ENCODE measurements at places on chromosomes 2 and 18.

- no peak for DNase-seq
Observed at GRCh38 chr2:64626146-64626809, 27.4 kb downstream of the SERTAD2 start.

DNA sequence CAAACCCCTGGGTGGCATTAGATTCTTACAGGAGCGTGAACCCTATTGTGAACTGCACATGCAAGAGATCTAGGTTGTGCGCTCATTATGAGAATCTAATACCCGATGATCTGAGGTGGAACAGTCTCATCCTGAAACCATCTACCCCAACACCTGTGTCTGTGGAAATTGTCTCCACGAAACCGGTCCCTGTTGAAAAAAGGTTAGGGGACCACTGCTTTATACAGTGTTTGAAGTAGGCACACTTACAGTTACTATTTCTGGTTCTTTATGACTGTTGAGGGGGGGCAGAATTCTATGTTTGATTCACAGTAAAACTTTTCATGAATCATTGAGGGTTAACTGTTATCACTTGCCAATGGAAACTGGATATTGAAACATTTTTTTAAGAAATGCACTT lies 72.0 kb downstream of the RIF1 start:
- DNase-seq, result no peak

- DNase-seq, result no peak
Observed at GRCh38 chr2:120391911-120392665, 46.2 kb downstream of the INHBB start.

DNA sequence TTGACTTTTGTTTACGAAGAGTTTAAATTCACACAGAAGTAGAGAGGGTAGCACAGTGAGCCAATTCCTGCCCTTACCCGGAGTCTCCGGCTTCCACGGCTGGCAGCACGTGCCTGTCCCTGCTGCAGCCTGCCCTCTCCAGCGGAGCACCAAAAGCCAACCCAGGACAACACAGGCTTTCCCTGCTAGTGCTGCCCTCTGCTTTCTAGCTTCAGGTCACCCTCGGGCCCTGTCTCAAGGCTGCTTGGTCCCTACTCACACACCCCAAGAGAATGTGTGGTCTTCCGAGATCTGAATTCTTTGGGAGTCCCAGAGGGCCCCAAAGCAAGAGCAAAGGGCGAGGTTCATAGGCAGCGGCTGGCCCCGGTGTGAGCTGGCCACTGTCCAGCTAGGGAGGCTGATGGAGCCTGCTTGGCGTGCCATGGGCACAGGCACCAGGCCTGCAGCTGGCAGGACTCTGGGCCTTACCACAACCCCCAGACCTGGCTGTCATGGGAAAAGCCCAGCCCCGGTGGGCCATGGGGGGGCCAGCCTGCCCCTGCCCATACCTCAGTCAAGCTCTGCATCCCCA lies 7.0 kb upstream of the HS6ST1 start:
- no peak for DNase-seq

DNA sequence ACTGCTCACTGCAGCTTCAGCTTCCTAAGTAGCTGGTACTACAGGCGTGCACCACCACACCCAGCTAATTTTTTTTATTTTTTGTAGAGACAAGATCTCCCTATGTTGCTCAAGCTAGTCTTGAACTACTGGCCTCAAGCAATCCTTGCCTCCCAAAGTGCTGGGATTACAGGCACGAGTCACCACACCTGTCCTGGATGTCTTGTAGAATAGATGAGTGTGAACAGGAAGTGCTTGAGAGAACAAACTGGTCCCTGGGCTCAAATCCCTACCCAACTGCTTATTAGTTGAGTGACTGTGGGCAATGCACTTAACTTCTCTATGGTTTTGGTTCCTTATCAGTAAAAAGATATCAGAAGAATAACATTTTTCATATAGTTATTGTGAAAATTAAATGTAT lies 34.2 kb downstream of the PKDCC start:
- no peak for DNase-seq

DNA sequence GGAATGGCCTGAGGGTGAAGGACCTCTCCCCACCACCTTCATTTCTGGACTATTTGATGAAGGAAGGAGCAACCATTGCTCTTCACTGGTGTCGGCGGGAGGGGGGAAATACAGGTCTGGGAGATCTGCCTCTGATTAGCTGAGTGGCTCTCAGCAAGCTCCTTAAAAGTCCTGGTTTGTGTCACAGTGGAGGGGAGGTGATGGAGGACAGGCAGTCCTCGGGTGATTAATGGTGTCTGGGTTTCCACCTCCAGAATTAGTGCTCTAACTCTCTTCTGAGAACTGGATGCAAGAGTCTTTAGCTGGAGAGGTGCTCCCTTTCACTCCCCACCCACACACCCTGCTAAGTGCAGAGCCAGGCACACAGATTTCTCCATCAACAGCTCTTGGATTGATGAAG lies 83.2 kb downstream of the TTC32 start:
- DNase-seq, result no peak

DNA sequence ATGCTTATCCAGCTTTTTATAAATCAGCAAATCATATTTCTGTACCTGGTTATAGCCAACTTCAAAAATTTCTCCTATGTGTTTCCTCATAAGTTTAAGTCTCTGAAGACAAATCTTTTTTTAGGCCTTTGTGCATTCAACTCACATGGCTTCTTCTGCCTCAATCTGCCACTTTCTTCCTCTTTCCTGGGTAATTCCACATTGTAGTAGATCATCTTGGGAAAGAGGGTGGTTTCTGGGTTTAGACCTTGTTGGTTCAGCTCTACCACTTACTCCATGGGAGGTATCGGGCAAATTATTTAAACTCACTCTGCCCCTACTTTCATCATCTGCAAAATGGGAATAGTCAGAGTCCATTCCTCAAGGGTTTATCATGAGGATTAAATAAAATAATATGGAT lies 707.0 kb upstream of the ZEB2 start:
- no peak for DNase-seq

DNA sequence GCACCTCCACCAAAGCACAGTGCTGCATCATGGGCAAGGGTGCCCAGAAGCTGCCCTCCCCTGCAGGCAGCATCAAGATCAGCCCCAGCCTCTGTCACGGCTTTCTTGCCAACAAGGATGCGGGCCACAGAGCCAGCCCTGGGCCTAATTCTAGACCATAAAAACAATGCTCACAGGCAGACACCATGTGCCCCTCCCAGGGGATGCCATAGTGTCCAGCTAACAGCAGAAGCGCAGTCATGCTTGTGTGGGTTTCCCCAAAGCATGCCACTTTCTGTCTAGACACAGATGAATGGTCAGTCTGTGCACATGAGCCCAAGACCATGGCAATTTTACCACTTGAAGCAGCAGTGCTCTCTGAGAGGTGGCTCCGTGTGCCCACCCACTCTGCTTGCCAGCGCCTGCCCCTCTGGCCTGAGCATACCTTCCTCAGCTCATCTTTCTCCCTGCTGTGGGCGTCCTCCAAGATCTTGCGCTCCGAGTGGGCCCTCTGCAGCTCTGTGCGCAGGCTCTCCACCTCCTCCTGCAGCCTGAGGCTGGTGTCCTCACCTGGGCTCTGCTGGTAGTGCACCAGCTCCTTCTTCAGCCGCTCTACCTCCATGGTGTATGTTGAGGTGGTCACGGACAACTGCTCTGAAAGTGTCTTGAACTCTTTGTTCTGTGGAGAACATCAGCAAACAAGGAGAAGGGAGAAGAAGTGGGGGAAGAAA lies 81.3 kb upstream of the ACAA2 start:
- no peak for DNase-seq

DNA sequence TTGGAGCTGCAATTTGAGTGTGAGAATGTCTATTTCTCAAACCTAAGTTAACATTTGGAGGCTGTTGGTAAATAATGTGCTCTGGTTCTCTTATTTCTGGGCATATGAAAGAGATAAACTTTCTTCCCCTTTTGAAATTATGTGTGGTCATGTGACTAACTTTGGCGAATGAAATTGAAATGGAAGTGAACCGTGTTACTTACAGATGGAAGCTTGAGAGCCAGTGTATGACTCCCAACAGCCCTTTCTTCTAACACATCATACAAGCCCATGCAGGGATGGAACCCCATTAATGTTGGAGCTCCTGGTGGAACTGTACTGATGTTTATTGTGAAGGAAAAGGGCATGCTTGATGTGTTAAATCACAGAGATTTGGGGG lies 725.8 kb downstream of the TSN start:
- DNase-seq, result no peak

DNA sequence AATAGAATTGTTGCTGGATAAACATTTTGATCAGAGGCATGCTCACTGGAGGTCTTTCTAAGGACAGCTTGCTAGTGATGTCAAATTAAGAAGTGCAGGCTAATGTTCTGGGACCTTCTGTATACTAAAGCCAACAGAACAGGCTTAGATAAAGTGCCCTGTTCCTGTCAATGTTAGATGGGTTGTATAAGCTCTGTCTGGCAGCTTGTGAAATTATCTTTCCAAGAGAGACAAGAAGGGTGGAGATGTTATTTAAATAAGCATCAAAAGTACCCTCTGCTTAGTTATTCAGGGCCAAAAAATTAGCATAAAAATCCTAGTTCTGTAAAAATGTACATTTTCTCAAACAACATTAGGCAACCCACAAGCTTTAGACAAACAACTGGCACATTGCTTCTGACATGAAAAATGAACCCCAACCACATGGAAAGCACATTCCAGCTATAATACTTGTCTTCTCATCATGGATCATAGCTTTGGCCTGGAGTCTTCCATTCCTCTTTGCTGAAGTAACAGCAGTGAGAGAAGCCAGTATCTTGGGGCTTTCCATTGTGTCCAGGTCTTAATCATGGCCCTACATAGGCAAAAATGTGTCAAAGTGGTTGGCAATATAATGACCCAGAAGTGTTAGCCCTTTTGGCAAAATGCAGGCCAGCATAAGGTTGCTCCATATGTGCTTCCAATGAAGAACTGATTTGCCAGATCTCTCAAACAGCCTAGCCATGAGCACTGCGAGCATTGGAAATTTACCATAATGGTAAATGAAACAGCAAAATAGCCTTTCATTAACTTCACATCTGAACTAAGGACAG lies 478.1 kb upstream of the ZNF804A start:
- DNase-seq, result no peak

- DNase-seq, result no peak
Observed at GRCh38 chr2:8457092-8457481, 224.8 kb upstream of the ID2 start.

Measured in amygdala (tissue), 56 donors.